ENCODE measurements at places on chromosomes 13 and 19. TPM values are rescaled to one million over a fixed set of nuclear protein-coding genes. Genes with fewer than 3 reads are reported as not detected.
A peak's percentile ranks its signal among the peaks of the same experiment; 100 is the strongest.

ZNF765 gene
- 11.3 TPM for total RNA-seq

ONECUT3 gene
- not detected for total RNA-seq

GRCh38 chr13:34044660-34045080 lies 226.7 kb downstream of the RFC3 start:
- DNase-seq = no peak

GSX1 gene
- not detected for total RNA-seq

ZNF491 gene
- total RNA-seq = 2.5 TPM

- DNase-seq = no peak
Measured at GRCh38 chr13:98939660-98940191, 38.1 kb downstream of the DOCK9 start.

DNA sequence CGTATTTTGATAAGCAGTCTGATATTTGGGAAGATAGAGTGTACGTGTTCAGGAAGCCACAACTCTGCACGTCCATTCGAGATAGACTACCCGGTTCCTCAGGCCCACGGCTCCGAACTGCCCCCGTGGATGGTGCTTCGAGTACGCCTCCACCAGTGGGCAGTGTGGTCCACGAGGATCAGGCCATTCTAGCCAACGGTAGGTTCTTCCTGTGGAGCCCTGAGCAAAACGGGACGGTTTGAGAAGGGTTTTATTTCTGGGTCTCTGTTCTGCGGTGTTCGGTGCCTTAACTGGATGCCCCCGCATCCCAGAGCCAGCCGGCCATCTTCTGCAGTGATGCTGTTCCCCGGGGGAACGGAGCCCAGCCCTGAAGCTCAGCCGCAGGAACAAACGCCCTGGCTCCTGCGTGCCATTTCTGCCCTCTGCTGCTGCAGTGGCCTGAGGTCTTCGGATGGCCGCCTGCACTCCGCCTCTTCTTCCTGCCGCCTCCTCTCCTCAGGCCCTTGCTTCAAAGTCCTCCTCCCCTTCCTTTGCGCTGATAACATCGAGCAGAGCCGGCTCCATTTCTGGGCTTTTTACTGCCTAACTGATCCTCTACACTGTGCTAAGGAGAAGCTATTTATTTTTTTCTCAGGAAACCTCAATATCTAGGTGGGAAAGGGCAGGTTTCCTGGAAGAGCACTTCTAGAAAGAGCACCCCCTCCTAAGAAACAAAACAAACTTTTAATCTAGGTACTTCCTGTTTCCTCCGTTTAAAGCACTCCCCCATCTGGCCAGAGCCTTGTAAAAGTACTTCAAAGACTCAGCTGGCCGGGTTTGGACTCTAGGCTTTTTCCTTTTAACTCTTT lies 36.2 kb upstream of the SLC46A3 start:
- DNase-seq = peak; percentile 29

LILRA1 gene
- 8.3 TPM for total RNA-seq

DNA sequence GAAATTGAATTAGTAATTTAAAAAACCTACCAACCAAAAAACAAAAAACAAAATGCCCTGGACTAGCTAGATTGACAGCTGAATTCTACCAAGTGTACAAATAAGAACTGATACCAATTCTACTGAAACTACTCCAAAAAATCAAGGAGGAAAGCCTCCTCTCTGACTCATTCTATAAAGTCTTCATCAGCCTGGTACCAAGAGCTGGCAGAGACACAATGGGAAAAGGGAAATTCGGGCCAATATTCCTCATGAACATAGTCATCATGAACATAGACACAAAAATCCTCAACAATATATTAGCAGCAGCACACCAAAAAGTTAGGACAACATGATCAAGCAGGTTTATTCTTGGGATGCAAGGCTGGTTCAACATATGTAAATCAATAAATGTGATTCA lies 2667.7 kb upstream of the PCDH20 start:
- no peak for DNase-seq

HIF3A gene
- 315 TPM for total RNA-seq

- peak; percentile 1 for DNase-seq
Measured at GRCh38 chr19:43148233-43148632, 38.1 kb downstream of the PSG5 start.

AP1M2 gene
- total RNA-seq = 57.6 TPM

DNA sequence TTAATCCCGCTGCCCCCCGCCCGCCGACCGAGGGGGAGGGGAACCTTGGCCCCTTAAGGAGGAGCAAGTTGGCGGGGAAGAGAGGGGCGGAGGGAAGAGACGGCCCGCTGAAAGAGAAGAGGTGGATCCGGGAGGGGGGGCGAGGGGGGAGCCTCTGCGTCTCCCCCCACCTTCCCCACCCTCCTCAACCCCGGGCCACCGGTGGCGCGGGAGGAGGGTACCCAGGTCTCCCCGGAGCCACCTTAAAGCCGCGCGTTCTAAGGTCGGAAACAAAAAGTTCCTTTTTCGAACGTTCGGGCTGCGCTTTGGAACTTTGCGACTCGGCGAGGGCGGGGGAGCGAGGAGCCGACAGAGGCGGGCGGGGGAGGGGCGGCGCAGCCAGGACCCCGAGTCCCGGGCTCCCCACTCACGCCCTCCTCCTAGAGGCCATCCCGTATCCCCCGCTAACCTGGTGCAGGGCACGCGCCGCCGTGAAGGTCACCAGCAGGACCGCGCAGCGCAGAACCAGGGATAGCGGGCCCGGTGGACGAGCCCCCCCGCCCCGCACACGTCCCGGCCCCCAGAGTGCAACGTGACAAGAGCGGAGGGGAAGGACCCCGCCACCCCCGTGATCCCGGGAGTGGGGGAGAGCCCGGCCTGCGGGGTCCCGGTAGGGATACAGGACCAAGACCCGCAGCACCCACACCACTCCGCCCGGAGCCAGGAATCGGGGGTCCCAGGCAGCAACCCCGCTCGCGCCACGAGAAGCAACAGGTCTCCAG lies 659 bp downstream of the ERF start:
- DNase-seq = peak; percentile 90

- DNase-seq = no peak
Measured at GRCh38 chr13:74217811-74218210, 83.6 kb upstream of the KLF12 start.

DNA sequence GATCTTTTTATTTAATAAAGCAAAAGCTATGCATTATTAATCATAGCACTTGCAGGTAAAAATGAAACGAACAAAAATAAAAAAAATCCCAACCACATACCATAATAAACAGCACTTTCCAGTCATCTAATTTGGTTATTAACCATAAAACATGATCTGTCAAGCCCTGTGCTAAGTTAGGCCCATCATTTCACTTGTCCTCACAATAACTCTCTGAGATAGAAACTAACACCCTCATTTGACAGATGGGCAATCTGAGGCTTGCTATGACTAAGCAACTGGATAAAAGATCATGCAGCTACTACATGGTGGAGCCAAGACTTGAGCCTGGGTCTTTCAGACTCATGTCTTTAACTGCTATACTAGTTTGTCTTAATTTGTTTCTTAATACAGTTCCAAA lies 21.8 kb downstream of the PROSER1 start:
- DNase-seq = no peak

GRCh38 chr13:98543378-98544103 lies 33.4 kb downstream of the STK24 start:
- no peak for DNase-seq
